Stromal cell of bone marrow (primary cell): ENCODE measurements at places on chromosomes 7 and 10.
A peak's percentile ranks its signal among the peaks of the same experiment; 100 is the strongest.

- DNase-seq: no peak
Observed at GRCh38 chr7:36393826-36394225, 4.2 kb downstream of the ANLN start.

DNA sequence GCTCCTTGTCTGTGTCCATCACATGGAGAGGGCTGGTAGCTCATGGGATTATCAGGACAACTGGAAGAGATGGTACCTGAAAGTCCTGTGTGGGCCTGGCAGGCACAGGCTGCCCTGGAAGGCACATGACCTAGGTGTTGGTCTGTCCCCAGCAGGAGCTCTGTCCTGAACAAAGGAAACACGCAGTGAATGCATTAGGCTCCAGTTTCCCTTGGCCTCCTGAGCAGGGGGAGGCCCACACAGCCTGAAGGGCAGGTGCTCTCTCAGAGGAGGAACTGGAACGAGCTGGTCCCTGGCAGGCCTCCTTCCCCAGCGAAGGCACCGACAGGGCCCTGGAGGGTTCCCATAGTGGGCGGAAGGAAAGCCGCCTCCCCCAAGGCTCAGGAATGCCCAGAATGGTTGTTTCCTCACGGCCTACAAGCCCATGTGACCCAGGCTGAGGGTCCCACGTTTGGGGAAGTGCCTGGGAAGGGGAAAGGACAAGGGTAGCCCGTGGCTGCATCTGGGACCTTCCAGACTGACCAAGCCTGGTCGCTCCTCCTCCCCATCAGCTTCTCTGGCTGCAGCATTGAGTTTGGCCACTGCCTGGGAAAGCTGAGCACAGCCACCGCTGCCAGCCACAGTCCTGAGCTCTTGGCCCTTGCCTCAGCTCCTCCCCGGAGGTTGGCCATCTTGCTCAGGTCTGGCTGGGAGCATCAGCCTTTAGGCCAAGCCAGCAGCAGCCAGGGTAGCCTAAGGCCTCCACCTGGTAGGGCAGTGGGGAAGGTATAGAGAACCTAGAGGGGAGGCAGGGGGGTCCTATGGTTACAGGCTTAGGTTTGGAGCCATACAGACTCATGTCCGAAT is 21.8 kb downstream of the CXCL12 start:
- no peak for DNase-seq

DNA sequence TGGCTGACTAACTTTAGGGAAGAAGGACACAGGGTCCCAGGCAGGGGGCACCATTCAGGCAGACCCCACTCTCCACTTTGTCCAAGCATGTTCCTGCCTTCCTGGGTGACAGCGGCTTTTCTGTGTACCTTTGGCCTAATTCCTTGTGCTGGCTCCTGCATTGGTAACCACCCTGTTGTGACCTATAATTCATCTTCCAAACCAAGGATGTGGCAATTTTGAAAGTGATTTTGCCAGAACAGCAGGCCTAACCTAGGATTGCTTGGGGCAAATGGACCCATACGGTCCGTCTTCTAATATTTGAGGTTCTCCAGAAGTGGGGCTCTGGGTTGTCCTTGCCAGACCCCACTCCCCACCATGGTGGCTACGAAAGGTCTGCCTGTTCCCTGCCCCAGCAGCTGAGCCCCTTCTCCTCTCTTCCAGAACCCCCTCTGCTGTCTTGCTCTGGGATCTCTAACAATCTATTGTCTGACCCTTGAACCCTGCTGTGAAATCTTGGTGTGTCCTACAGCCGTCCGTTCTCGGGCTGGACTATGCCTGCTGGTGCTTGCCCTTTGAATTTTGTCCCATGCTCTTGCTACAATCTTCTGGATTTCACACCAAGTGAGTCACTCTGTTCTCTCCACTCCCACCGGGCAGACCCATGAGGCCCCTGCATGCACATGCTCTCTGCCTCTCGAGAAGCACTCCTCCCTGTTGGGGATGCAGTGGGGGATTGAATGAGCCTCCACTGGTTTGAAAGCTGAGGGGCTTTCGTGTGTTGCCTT is 316.0 kb downstream of the CXCL12 start:
- no peak for DNase-seq

DNA sequence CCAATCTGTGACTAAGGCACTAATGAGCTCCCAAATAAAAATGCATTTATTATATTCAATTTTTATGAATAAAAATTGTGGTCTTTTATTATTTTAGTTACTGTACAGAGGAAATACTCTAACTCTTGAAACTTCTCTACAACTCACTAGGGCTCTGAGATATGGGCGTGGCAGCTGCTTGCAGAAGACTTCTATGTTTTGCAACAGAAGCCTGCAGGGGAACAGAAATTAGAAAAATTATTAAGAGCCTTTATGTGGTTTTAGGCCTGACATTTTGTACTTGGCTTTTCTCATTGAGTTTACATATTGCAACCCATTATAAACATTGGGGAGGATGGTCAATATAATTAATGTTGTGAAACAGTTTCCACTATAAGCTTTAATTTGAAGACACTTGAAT is 581.4 kb downstream of the TNS3 start:
- DNase-seq: no peak

DNA sequence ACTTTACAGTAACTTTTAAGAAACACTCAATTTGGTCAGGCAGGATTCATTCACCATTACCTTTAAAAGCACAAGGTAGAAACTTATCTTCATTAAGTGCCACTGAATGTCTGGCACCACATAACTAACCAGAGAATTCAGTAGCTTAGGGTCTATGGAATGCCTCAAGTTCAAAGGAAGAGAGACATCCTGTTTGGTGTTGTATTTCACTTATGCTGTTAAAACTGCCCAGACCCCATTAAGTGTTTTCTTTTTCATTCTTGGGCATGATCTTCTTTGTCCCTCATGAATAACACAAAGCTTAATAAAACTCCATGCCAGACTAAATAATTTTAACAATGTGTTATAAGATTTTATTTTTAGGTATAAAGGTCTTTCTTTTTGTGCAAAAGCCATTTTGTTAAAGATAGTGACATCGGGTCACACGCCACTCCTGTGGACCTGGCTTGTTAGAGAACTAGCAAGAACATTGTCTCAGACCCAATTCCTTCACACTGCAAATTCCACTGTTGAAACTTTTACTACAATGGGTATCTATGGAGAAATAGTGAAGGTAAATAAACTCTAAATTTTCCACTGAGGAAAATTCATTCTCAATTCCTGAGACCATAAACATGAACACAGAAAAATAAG is 221.0 kb downstream of the TWIST1 start:
- DNase-seq: no peak

DNA sequence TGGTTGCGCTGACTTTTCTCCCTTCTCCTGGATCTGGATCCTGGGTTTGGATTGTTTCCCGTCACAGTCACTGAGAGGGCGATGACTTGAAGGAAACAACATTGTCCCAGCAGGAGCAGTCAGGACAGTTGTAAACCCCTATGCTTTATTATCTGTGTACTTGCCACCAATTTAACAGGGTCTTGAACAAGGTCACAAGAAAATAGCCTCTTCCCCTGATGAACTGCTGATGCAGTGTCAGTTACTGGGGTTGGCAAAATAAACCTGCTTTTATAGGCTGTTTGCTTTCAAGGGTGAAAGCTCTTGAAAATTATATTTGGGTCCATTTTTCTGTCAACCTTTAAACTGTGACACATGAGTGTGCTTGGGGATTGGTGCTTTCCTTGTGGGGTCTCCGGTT is 238.9 kb downstream of the ACTR3B start:
- no peak for DNase-seq

DNA sequence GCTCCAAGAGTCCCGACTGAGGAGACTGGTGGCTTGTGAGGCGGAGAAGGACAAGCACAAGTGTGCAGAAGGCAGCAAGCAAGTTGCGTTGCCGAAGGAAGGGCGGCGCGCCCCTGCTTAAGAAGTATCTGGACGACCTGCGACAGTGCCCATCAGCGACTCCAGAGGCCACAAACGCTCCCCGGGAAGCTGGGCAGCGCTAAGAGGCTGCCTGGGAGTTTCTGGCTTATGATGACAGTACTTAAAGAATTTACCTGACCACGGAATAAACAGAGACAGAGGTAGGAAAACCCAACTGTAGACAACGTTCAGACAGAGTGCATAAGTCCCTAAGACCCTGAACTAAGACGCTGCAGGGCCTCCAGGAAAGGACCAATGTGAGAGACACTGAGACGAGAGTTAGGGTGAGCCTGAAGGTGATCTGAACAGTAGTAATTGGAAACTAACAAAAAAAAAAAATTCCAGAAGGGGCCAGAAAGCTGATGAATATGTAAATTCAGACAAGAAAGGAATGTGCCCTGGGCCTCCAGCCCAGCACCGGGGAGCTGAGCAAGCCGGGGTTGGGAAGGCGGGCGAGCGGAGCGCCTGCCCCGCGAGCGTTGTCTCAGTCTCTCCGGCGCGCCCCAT is 1.0 kb downstream of the OSBPL3 start:
- no peak for DNase-seq

DNA sequence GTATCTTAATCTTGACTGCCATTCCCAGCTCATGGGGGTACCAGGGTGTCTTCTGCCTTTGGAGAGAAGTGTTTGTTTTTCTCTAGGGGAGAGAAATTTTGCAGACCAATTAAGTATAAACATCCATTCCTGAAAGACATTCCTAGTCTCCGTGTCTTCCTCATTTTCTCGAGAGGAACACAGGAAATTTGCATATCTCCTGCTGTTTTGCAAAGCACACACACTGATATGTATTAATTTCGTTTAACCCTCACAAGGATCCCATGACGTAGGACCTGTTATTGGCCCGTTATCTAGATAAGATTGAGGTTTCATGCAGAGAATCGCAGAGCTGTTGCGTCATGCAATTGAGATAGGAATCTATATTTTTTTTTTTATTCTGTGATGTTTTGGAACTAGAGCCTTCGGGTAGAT is 944 bp downstream of the RHBDD2 start:
- DNase-seq: no peak

GRCh38 chr7:148327379-148327778 is 263.2 kb upstream of the C7orf33 start:
- DNase-seq: no peak

- DNase-seq: peak; percentile 92
Observed at GRCh38 chr7:75772081-75773077, at the start of gene CCL26. TSS of gene CCL26 (minus strand) at chr7:75772211. CDS start at chr7:75772176, 35 bp downstream.

GRCh38 chr10:12081879-12082557 is 13.3 kb downstream of the DHTKD1 start:
- no peak for DNase-seq

GRCh38 chr7:45267262-45267661 is 109.7 kb downstream of the RAMP3 start:
- DNase-seq: peak; percentile 1

GRCh38 chr7:46859963-46860475 is 721.9 kb downstream of the TNS3 start:
- DNase-seq: peak; percentile 67

DNA sequence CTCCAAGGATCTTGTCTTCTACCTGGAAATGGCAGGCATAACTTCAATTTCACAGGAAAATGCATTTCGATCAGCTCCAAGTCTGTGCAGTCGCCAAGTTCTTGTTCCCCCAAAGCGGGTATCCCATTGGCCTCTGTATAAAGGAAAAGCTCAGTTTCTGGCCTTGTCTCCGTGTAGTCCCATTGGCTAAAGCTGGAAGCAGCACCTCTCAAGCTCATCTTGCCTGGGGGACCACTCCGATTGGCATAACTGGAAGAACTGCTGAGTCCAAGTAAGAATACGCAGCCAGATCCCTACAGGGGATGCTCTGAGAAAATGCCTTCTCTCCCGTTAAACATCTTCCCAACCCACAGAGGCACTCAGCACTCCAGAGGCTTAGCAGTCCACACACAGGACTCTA is 205.2 kb downstream of the GFRA1 start:
- no peak for DNase-seq

GRCh38 chr10:96013956-96014355 is 29.4 kb upstream of the CCNJ start:
- DNase-seq: no peak

- DNase-seq: no peak
Observed at GRCh38 chr10:49144058-49144720, 10.4 kb upstream of the FAM170B start.

DNA sequence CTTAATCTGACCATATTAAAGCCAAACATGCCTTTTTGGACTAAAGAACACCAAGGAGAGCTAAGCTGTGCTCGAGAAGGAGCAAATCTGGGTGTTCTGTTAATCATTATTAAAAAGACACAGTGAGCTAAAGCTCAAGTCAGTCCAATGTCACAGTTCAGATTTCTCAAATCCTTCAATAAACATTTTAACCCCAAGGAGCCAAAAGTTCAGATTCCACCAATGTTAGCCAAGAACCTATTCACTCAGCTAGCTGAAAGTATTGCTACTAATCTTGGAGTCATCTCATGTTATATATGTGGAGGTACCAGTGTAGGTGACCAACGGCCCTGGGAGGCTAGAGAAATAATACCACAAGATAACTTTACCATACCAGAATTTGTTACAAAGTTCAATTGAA is 14.5 kb upstream of the ZNF33B start:
- no peak for DNase-seq

DNA sequence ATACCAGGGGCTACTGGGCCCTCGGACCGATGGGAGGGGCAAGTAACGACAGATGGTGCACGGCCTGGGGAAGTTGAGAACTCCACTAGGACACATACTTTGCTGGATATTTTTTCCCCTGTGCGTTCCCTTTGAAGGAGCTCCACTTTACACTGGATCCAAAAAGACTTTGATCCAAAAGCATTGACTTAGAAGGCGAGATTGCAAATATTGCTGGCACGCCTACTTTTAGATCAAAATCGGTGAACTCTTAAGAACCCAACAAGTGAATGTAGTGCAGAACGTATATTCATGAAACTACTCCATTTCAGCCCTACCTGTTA is 436 bp upstream of the SLC25A13 start:
- no peak for DNase-seq

- DNase-seq: peak; percentile 94
Observed at GRCh38 chr7:27677912-27678612, 15.4 kb upstream of the HIBADH start.

DNA sequence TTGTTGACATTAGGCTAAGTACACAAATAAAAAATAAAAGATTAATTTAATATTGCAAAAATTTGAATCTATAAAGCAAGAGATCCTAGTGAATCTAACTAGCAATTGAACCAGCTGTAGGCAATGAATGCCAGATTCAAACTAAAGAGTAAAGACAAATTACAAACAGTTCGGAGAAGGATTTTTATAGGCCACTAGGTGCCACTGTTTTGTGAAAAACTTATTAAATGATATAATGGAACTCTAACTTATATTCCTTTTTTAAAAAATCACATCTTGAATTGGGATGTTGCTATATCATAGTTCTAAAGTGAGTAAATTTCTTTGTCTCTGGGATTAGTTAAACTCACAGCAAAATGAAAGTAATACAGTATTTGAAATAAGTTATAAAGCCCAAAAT is 39.1 kb upstream of the GNAI1 start:
- no peak for DNase-seq

DNA sequence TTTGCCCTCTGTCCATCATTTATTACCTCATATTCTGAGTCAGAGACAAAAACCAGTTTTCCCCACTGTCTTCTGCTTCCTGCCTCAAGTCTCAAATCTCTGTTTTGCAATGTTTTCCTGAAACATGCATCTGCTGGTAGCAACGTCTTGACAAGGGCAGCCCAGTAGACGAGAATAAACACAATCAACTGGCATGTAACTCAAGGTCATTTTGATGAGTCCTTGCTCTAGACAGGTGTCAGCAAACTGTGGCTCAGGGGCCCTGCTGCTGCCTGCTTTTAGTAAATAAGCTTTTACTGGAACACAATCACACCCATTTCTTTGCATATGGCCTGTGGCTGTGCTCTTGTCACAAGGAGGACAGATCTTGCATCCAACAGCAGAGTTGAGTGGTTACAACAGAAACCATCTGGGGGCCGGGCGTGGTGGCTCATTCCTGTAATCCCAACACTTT is 59.8 kb downstream of the ITIH5 start:
- DNase-seq: peak; percentile 38
